ENCODE measurements at places on chromosomes 2 and 18.
A peak's percentile ranks its signal among the peaks of the same experiment; 100 is the strongest.

- no peak for DNase-seq
Measured at GRCh38 chr2:105827351-105828096, 82.8 kb downstream of the NCK2 start.

GRCh38 chr18:43350176-43350575, 72.9 kb upstream of the SYT4 start:
- DNase-seq = no peak

- DNase-seq = no peak
Measured at GRCh38 chr18:66895631-66896030, 291.7 kb upstream of the CDH19 start.

DNA sequence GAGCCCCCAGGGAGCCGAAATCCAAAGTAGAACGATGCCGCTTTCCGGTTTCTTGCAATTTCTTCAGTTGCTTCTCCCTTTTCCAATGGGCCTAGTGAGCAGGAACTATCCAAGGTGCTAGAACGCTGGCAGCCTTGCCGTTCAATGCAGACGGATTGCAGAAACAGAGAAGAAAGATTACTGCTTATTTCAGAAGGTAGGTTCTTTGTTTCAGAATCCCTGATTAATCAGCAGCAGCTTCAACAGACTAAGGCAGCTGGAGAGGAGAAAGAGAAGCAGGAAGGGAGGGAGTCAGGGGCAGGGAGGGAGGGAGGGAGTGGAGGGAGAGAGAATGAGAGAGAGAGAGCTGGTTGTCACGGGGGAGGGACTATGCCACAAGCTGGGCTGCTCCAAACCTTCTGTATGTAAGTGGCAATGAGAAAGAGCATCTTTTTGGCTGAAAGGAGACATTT, 576 bp downstream of the NYAP2 start:
- DNase-seq = no peak

DNA sequence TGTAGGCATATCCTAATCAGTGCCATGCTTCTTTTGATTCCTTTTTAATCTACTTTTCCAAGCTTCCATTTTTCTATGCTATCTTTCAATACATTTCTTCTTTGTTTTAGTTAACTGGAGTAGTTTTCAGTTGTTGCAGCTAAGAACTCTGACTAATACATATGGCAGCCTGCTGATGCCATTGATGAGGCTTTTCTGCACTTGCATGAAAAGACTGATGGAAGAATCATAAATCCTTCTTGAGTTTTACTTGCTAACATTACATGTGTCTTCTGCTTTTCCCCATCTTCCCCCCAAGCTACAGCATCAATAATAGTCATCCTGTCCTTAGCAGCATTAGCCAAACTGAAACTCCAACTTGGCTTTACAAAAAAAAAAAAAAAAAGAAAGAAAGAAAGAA, 203.3 kb downstream of the LRP1B start:
- DNase-seq = no peak

- peak; percentile 8 for DNase-seq
Measured at GRCh38 chr2:219596954-219597551, 604 bp upstream of the STK11IP start.

DNA sequence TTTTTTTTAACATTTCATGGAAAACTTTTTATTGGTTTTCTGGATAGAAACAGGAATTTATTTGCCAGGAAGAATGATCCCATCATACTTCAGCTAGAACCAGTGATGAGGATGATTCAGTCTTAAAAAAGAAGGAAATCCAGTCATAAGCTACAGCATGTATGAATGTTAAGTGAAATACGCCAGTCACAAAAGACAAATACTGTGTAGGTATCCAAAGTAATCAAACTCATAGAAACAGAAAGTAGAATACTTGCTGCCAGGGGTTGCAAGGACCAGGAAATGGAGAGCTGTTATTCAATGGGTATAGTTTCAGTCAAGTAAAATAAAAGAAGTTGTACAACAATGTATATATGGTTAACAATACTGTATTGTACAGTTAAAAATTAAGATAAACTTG, 21.3 kb downstream of the PSME4 start:
- DNase-seq = no peak

- no peak for DNase-seq
Measured at GRCh38 chr18:62001396-62001795, 108.6 kb upstream of the RNF152 start.

- DNase-seq = no peak
Measured at GRCh38 chr18:14921547-14921946, 173.6 kb downstream of the ANKRD30B start.

DNA sequence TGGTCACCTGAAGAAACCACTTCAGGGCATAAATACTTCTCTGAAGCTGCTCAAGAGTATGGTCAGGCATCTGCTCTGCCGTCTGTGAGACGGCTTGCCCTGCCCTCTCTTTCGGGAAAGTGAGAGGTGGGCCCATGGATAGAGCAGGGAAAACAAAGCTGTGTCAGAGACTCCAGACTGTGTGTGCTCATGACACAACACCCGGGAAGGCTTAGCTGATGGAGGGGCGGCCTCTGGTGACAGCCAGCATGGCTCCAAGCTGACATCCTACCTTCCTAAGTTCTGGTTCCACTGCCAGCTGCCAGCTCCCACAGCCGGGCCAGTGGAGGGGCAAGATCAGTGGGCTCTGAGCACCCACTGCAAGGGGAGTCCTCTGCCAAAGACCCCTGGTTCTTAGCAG, 215.3 kb downstream of the ANKRD30B start:
- no peak for DNase-seq

DNA sequence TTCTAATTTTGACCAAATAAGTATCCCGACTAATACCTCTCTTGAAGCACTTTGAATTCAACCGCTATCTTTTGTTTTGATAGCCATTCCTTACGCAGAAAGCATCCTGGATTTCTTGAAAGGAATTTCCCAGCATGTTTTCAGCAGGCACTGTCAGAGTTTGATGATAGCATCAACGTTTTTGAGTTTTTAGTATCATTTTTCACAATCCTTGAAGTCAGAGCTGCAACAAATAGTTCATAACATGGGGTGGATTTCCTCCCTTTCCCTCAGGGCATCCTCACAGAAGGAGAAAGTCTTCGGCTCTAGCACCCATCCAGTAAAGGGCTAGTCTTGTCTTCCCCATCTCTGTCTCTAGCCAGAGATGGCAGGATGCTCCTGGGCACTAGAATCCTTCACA, 46.2 kb downstream of the ANKRD44 start:
- DNase-seq = no peak

- DNase-seq = no peak
Measured at GRCh38 chr2:28626891-28627421, 124.7 kb upstream of the PPP1CB start.

DNA sequence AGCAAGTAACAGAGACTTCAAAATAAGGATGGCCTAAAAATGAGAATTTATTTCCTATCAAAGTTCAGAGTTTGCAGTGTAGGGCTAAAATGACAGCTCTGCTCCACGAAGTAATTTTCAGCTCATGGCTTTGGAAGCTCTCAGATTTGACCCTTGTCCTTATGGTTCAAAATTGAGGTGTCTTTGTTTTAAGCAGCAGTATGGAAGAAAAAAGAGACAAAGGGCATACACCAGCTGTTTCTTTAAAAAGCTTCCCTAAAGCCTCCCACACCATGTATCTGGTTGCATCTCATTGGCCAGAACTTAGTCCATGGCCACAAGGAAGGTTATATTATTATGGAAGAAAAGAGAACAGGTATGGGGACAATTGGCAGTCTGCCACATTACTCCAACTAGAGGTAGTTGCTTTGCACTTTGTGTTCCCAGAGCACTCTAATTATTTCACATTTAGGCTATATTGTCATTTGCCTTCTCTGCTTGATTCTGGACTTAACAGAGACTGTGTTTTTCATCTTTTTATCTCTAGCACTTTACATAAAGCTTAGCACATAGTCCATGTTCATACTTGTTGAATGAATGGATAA, 180.4 kb downstream of the MCFD2 start:
- no peak for DNase-seq

DNA sequence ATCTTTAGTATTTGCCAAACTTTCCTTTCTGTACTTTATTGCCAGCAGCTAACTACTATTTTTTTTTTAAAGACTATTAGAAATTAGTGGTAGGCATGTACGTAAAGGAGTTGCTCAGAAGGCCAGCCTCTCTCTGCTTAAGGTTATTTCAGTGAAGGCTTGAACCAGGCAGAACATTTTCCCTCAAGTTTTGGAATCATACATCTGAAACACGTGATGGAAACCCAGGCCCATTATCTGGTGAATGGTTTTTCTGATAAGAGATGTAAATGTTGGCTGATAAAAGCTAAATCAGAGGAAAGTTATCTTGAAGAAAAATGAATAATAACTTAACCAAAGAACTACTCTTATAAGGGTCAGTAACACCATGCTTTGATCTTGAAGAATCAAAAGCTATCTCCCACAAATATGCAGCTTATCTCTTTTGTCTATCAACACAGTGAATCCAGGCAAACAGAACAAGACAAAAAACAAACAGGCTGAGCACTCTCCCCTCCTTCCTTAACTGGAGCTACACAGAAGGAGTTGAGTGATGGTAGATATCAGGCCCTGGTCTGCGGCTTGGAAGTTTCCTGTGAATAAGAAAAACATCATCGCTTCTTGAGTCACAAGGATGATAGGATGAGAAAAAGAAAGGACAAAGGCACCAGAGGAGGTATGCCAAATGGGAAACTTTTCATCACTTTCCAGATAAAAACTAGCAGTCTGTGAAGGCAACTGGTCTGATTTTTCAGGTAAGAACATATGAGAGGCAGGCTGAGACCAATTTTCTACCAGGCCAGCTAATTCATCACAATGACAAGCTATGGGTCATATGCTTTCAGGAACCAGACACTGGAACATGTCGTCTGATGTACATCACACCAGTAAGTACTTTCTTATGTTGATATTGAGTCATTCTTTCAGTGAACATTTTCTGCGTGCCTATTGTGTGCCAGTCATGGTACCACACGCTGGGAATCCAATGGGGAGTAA, 88.4 kb upstream of the STK17B start:
- DNase-seq = peak; percentile 64

- DNase-seq = peak; percentile 62
Measured at GRCh38 chr2:120552800-120553481, 182.7 kb upstream of the GLI2 start.

GRCh38 chr18:33181016-33181415, 259.5 kb downstream of the CCDC178 start:
- no peak for DNase-seq

DNA sequence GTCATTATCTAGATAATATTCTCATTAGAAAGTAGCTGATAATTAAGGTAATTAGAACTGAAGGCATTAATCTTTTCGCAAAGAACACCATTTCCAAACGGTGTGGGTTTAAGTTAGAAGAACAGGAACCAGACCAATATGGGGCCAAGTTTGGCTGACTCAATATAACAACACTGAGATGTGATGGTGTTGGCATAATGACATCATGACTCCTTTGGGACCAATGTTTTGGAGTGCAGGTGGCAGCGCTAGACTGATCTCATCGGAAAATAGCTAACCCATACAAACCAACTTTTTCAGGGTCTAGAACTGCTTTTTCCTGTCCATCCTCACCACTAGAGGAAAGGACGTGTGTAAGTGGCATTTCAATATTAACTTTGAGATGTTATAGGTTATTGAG, 1171.7 kb upstream of the ZEB2 start:
- no peak for DNase-seq

DNA sequence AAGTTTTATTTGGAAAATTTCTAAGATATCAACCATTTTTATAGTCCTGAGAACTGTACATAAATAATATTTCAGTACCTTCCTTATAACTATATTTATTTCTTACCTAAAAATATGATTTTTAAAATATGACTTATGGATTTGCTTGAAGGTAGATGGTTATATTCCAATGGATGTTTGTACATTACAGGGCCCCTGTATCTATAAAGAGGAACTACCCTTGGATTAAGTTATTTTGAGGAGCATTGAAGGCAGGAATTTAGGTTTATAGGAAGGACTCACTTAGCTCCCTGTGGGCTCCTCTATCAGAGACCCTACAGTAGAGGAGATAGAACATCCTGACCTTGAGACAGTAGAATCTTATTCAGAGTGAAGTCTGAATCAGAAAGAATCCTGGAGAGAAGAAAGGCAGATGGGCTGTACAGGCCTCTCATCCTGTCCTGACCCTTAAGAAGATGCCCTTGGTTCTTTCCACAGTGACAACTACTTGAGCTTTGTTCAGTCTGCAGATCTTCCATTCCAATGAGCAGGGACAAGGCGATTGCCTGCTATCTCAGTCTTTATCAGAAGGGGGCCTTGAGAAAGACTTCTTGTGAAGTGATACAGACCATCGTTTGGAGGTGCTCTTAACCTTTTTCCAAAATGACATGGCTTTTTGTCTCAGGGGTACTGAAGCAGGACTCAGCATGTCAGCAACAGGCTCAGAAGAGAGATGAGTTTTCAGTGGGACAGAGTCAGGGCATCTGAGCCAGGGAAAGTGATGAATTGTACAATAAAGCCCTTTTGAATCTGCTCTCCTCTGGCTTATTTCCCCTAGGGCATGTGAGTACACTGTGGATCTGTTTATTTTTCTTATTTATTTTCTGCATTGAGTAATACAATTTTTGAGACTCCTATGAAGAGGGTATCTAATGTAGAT, 20.9 kb downstream of the OXER1 start:
- DNase-seq = no peak

Measured in stimulated activated CD4-positive, alpha-beta T cell treated with anti-CD3 and anti-CD28 coated beads, Interleukin-15, amount 100 ng/mL, for 24 hours (primary cell).